ENCODE measurements at places on chromosomes 2 and 18.

DNA sequence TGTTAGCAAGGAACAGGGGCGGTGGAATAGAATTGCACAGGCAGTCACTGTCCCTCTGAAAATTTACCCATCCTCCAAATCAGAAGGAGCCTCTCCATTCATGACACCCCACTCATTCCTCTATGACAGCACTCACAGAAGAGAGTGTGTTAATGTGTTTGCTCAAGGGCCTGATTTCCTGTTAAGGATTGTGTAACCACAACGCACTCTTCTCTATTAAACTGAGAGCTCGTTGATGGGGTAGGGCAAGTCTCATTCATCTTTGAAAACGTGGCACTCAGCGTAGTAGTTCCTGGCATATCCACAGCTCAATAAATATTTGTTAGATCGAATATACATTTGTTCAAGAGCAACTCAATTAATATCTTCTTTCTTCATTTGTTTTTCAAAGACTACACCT, 106.4 kb downstream of the VAPA start:
- DNase-seq = peak; percentile 96

- no peak for DNase-seq
Measured at GRCh38 chr18:11548396-11548795, 61.0 kb upstream of the SLC35G4 start.

DNA sequence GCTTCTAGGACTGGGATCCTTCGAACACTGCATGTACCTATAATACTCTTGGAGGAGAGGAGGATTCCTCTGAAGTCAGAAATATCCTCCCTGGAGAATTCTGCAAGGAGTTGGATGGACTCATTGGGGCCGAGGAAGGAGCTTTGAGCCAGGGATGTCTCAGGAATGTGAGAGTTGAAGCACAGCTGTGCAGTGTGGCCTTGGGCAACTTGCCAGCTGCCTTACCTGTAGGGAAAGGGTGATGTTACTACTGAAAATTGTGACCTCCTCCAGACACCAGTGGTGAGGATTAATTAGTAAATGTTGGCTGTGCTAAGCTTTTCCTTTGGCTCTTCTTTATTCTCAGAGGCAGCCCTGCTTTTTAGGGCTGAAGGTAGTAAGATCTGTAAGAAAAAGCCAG, 41.4 kb downstream of the FMNL2 start:
- no peak for DNase-seq

GRCh38 chr2:12649602-12650400, 66.9 kb upstream of the TRIB2 start:
- DNase-seq = peak; percentile 24

DNA sequence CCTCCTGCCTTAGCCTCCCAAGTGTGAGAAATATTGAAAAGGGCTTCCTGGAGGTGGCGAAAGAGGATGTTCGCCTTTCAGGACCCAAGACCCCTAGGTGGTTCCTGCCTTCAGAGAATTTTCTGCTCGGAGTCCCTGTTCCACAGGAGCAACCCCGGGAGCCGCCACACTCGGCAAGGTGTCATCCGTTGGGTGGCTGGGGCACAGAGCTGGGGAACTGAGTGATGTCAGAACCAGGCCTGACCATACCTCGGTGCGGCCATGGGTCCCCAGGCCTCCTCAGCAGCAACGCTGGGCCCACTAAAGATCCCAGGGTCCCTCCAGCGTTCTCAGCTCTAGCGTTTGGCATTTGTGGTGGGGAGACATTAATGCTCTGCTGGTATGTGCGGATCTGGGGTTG, 23.7 kb upstream of the TAF1B start:
- DNase-seq = no peak

GRCh38 chr2:12870692-12871091, 154.0 kb downstream of the TRIB2 start:
- no peak for DNase-seq

GRCh38 chr2:184554736-184555135, 43.6 kb upstream of the ZNF804A start:
- DNase-seq = no peak

GRCh38 chr2:119234021-119235019, 10.7 kb downstream of the STEAP3 start:
- peak; percentile 39 for DNase-seq

DNA sequence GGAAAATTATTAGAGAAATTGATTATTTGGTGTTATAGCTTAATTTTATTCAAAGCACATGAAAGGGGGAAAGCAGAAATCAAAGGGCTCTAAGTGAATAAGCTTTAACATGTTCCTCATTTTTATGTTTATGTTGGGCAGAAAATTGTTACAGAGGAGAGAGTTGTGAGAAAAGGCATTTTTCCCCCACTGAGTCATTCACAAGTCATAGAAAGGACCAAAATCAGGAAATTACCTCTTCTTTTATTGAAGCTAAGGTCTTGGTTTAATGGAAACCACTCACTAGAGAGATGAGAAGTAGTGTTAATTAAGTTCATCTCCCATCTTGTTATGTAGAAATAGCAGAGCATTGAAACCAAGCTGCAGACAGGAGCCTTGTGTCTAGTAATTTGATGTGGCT, 175.3 kb upstream of the THUMPD2 start:
- DNase-seq = no peak

GRCh38 chr2:16028644-16029043, 88.3 kb downstream of the MYCN start:
- no peak for DNase-seq

GRCh38 chr2:218435003-218435982, 16.4 kb downstream of the VIL1 start:
- DNase-seq = no peak

DNA sequence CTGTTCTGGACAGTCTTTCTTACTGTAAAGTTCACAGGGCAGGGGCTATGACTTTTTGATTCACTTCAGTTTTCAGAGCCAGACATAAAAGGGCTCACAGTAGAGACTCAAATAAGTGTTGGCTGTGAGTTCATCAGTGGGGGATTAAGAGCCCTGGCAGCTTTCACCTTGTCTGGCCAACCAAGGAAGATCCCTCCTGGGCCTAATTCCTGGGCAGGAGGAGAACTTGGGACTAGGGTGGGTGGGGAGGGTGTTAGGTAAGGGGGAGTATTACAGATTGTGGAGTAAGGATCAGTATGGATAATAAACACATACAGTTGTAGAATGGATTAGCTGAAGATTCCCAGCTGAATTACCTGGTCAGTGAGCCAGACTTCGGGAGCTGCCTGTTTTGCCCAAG, 904 bp upstream of the SFXN5 start:
- DNase-seq = no peak

DNA sequence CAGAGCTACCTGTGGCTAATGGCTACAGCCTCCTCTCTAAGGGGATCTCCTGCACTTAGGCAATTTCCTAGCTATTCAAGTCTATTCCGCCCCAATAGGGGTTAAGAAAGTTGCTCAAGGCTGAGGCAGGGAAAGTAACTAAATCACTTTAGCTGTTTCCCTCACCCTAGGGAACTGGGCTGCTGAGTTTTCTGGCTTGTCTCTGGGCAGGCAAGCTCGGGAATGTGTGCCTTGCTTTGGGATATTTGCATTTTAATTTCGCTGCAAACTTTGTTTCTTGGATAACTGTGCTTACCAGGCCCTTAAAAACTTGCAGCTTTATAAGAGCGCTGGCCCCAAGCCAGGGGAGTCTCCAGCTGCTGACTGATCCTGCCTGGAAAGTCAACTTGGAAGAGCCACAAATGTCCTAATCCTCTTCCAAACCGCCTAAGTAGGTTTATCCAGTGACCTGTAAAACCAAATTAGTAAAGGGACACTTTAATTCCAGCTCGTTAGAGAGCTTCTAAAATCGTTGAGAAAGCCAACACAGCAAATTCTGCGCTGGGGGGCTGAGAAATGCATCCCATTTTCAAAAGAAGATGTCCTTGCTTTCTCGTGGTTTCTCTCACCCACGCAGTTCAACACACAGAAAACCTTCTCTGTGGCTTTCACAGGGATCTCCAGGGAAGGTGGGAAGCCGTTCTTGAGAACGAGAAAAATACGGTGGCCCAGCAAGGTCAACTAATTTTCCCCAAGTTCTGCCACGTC, 59.5 kb upstream of the SP3 start:
- DNase-seq = no peak

GRCh38 chr2:217986256-217986961, 16.4 kb downstream of the TNS1 start:
- no peak for DNase-seq

- no peak for DNase-seq
Measured at GRCh38 chr2:37614061-37614738, 57.2 kb downstream of the CDC42EP3 start.

DNA sequence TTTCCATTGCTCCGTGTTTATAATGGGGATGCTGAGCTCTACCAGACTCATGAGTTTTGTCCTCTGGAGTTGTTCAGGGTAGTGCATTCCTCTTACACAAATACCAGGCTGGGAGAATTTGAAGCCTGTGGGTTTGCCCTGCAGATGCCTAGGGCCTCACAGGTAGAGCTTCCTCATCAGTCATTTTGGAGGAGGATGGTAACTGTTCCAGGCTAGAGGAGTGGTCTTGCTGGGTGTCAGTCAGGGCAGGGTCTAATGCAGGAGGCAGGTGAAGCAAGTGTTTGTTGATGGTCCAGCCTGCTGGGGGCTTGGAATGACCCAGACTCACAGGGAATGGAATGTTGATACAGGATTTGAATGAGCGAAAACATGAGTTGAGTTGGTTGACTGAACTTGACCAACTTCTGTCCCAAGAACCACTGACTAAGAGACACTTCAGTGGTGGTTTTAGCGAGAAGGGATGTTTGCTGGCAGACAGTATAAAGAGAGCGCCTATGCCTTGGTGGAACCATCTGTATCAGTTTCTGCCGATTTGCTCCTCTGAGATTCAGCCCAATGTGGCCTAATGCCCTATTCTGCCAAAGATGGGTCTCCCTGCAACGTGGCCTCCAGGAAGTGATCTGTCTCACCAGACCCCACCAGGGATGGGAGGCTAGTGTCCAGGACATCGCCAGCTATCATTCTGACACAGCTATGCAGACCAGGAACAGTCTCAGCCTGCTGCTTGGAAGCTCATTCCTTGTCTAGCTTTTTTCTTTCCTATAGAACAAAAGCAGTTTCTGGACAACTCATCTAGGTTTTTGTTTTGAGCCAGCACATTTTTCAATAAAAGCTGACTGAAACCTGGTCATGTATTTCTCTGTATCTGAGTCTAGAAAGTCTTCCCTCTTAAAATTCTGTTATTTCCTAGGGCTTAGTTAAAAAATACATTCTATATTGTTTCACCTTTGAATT, 9.3 kb downstream of the IL1R2 start:
- no peak for DNase-seq

GRCh38 chr2:234403074-234403473, 93.8 kb downstream of the ARL4C start:
- DNase-seq = no peak

- no peak for DNase-seq
Measured at GRCh38 chr2:59706729-59707128, 846.7 kb downstream of the BCL11A start.

DNA sequence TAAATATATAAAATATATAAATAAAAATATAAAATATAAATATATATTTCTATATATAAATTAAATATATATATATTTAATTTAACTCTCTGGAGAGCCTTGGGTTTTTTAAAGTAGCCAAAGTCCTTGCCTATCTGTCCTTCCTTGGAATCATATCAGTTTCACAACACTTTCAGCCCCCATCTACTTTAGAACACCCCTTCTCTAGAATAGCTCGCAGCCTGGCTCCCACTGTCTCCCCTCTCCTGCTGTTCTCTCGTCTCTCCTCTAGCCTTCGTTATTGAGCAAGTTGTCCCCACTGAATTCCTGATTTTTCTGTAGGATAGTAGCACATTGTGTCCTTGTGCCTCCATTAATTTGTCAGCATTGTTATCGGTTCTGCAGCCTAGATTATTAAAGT, 677.0 kb downstream of the RNF144A start:
- DNase-seq = no peak

GRCh38 chr18:26432651-26433424, 115.5 kb downstream of the KCTD1 start:
- DNase-seq = no peak

DNA sequence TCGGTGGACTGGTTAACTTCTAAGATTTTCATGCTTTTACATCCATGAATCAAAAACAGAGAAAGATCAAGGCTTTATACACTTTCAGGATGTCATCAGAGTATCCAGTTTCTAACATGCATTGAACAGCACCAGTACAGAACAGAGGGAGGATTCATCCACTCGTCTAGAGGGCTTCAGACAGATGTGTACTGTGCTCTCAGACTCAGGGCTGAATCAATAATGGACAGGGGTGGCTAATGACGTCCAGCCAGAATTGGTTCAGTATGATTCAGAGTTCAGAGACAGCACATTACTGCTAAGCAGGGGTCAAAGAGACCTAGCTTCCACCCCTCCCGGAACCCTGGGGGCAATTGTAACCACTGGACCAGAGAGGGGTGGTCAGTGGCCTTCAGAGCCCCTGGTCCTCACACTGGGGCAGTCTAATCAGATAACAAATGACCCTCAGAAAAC, 37.3 kb downstream of the RNU4ATAC start:
- no peak for DNase-seq

DNA sequence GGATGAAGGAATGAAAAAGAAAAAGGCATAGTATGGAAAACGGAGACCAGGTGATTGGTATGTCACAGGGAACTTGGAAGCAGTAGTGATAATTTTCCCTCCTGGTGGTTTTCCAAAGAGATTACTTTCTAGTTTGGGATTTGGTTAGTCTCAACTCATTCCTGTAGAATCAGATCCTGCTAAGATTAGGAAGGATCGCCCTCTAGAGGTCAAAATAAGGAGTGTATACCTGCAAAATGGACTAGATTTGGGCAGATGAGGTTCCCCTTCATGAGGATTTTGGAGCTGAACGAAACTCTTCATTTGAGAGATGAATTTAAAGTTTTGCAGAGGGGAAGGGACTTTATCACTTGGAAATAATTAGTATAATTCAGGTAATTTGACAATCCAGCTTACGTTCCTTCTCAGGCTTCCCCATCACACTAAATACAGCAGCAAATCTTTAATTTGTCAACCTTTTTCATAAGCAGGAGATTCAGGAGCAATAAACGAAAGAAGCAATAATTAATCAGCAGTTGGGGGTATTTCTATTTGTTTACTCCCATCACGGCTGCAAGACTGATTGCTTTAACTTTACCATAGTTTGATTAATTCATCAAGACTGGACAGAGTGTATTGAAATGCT, 65.2 kb downstream of the CCDC195 start:
- DNase-seq = peak; percentile 42

DNA sequence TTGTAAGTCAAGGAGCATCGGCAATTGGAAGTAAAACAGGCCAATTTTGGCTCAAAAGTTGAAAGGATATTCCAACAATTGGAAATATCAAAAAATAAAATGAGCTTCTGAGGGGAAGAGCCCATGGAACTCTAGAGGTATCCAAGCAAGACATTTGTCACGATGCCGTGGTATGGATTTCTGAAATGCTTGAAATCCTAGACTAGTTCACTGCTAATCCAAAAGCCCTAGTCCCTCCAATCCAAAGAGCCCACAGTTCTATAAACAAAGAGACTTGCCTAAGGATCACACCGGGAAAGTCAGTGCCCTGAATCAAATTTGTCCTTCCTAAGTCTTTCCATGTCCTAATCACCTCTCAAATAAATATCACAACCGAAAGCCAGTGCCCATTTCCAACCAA, 85.1 kb downstream of the CLHC1 start:
- no peak for DNase-seq

GRCh38 chr2:222504191-222504590, 79.8 kb downstream of the SGPP2 start:
- no peak for DNase-seq

All from SHP77 treated with DMSO at 0.1 percent for 48 hours (cell line).